ENCODE measurements at places on chromosomes 12 and 14.

GRCh38 chr12:120465756-120466155, 3.8 kb downstream of the SRSF9 start:
- H3K36me3 ChIP-seq, result peaks cover 8% of the 10 kb centered on the region
- H3K4me3 ChIP-seq, result no peak overlapping the region
- H3K27ac ChIP-seq, result no peak overlapping the region
- DNase-seq, result no peak
- H3K4me1 ChIP-seq, result peaks cover 13% of the 10 kb centered on the region
- no peaks in the 10 kb centered on the region for H3K27me3 ChIP-seq

DNA sequence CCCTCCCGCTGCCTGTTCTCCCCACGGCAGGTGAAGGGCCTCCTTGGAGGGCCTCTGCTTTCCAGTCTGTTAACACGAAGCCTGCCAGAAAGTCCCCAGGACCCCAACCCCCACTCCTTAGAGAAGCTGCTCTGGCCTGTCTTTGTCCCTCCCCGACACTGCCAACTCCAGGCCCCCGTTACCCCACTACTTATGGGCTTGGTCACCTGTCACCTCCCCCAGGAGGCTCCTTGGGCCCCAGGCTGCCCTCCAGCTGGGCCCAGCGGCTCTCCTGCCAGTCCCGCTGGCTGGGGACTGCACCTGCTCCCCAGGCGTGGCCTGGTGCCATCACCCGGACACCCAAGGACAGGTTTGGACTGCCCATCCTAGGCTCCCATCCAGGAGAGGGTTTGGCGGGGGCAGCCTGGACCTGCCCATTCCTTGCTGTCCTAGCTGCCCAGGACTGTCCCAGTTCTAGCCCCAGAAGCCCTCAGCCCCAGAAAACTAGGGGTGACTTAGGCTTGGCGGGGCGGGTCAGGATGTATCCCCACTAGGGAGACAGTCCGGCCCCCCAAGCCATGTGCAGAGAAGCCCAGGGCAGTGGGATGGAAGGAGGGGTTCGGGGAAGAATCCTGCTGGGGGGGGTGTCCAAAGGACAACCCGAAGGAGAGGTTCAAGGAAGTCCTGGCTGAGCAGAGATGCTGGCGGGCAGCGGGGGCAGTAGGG, 155.7 kb upstream of the C14orf180 start:
- no peaks in the 10 kb centered on the region for H3K36me3 ChIP-seq
- DNase-seq, result no peak
- H3K4me3 ChIP-seq, result no peak overlapping the region
- no peak overlapping the region for H3K27ac ChIP-seq

- H3K4me1 ChIP-seq, result no peaks in the 10 kb centered on the region
- no peaks in the 10 kb centered on the region for H3K27me3 ChIP-seq
- H3K36me3 ChIP-seq, result no peaks in the 10 kb centered on the region
- H3K27ac ChIP-seq, result no peak overlapping the region
- no peak overlapping the region for H3K4me3 ChIP-seq
Observed at GRCh38 chr12:103282124-103282523, 213.6 kb downstream of the C12orf42 start.

GRCh38 chr12:29545102-29545467, 47.6 kb upstream of the OVCH1 start:
- no peaks in the 10 kb centered on the region for H3K4me1 ChIP-seq
- no peaks in the 10 kb centered on the region for H3K36me3 ChIP-seq
- H3K27me3 ChIP-seq, result no peaks in the 10 kb centered on the region
- no peak overlapping the region for H3K27ac ChIP-seq
- H3K4me3 ChIP-seq, result no peak overlapping the region

GRCh38 chr12:27331291-27331926, 1.2 kb upstream of the BMAL2 start:
- no peak overlapping the region for H3K4me3 ChIP-seq
- H3K27me3 ChIP-seq, result no peaks in the 10 kb centered on the region
- no peak for DNase-seq
- H3K36me3 ChIP-seq, result no peaks in the 10 kb centered on the region
- no peak overlapping the region for H3K27ac ChIP-seq
- no peaks in the 10 kb centered on the region for H3K4me1 ChIP-seq

DNA sequence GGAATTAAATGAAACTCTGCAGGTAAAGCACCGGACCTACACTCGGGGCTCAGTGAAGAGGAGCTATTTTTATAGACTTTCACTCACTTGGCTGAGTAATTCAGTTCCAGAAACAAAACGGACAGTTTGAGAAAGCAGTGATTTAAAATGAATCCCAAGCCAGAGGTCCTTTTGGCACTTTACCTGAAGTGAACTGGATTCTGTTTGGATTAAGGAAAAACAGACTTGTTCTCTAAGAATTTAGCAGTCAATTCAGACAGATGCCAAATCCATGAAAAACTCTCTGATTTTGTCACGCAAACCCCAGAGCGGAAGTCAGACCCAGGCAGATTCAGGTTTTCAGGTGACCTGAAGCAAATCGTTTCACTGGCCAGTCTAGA, 4.9 kb upstream of the VASH1 start:
- H3K27ac ChIP-seq, result no peak overlapping the region
- no peaks in the 10 kb centered on the region for H3K36me3 ChIP-seq
- no peak for DNase-seq
- no peak overlapping the region for H3K4me3 ChIP-seq

DNA sequence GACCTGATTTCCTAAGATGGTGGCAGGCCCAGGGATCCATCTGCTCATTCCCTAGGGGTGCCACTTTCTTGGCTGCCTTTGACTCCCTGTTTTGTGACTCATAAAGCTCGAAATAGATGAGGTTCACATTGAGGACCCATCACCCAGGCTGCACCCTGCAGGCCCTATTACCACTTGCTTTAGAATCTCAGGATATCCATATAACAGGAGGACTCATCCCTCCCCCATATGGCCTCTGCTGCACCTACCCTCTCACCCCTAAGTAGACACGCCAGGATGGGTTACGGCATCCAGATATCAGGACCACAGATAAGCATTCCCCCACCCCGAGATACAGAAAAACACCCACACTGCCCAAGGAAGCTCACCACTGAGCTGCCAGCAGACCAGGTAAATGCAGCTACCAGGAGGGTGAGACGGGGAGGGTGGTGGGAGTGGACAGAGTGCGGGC, 155.7 kb downstream of the DPF3 start:
- H3K27me3 ChIP-seq, result no peaks in the 10 kb centered on the region
- no peak overlapping the region for H3K27ac ChIP-seq
- H3K4me1 ChIP-seq, result no peaks in the 10 kb centered on the region
- H3K36me3 ChIP-seq, result no peaks in the 10 kb centered on the region
- no peak for DNase-seq
- no peak overlapping the region for H3K4me3 ChIP-seq

DNA sequence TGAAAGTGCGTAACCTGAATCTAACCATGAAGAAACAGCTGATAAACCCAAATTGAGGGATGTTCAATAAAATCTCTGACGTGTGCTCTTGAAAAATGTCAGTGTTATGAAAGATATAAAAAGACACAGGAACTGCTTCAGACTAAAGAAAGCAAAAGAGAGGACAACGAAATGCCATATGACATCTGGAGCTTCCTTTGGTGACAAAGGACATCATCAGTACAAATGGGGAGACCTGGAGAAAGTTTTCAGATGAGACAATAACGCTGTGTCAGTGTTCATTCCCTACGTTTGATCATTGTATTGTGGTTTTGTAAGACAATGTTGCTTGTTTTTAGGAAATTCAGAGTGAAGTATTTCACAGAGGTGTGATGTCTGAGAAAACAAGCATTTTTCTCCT, 125.9 kb upstream of the MAP1LC3B2 start:
- peaks cover 9% of the 10 kb centered on the region for H3K4me1 ChIP-seq
- no peaks in the 10 kb centered on the region for H3K27me3 ChIP-seq
- H3K27ac ChIP-seq, result peak overlapping the region; percentile 87
- no peak for DNase-seq

DNA sequence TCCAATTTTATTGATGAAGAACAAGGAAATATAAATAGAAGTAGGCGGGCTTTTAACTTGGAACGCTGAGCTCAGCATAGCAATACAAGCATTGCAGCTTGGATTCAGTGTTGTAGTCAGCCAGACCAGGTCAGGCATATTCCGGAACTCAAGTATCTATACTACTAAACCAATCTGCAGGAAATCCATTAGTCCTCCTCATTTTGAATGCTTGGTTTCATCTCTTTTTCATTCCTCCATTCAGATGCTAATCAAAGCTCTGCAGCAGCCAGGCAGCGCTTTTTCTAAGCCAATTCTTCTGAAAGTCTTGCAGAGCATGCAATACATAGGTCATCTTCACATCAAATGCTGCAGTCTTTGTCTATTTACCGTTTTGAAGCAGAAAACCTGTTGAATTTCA, 49.0 kb downstream of the KIF21A start:
- no peaks in the 10 kb centered on the region for H3K4me1 ChIP-seq
- H3K27ac ChIP-seq, result no peak overlapping the region
- DNase-seq, result no peak
- no peak overlapping the region for H3K4me3 ChIP-seq

DNA sequence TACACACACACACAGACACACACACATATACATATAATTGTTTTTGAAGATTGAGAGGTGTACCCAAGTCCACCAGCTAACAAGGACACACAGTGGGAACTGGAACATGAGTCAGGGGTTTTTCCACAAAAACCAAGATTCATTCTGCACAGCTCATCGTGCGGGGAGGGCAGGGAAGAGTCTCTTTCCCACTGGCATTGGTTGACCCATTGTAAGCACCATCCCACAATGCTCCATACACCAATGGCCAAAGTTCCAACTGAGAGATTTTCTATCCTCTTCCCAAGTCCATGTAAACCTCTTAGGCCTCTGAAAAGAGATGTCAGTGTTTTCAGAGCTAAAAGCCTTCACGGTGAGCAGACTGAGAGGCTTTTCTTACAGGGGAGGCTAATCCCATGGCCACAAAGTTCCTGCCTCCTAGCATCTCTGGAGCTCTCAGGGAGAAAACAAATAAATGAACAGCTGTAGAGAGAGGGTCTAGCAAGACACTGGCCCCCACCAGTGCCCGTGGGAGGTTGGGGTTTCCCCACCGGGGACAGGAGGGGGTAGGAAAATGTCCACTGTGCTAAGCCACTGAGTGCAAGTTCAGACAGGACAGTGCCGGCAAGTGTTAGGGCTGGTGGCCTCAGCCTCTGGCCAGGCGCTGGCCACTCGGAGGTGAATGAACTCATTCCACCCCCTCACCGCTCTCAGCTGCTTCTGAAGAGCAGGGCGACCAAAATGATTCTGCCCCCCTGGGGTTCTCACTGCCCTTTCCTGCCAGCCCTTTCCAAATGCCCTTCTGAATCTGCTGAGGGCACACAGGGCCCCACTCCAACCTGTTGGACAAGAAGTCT, 21.5 kb upstream of the TC2N start:
- no peaks in the 10 kb centered on the region for H3K27me3 ChIP-seq
- no peak for DNase-seq
- H3K36me3 ChIP-seq, result no peaks in the 10 kb centered on the region
- peaks cover 6% of the 10 kb centered on the region for H3K4me1 ChIP-seq

GRCh38 chr12:122856999-122857671, 21.9 kb downstream of the HIP1R start:
- H3K36me3 ChIP-seq, result no peaks in the 10 kb centered on the region
- H3K4me1 ChIP-seq, result peaks cover 17% of the 10 kb centered on the region
- DNase-seq, result no peak

DNA sequence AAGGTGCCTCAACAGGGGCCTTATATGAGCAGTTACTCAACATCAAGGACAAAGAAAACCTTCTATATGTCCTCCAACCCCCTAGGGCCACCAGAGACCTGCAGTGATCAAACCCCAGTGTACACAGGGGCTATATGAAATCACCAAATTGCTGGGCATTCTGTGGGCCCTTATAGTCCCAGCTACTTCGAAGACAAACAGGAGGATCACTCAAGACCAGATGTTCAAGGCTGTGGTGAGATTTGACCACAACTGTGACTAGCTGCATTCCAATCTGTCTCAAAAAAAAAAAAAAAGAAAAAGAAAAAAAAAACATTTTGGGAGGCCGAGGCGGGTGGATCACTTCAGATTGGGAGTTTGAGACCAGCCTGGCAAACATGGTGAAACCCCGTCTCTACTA, 51.0 kb upstream of the PRB2 start:
- H3K27ac ChIP-seq, result no peak overlapping the region
- no peaks in the 10 kb centered on the region for H3K36me3 ChIP-seq
- H3K27me3 ChIP-seq, result no peaks in the 10 kb centered on the region
- DNase-seq, result no peak
- H3K4me3 ChIP-seq, result no peak overlapping the region
- no peaks in the 10 kb centered on the region for H3K4me1 ChIP-seq

- H3K27ac ChIP-seq, result no peak overlapping the region
- no peaks in the 10 kb centered on the region for H3K36me3 ChIP-seq
- no peak for DNase-seq
- no peaks in the 10 kb centered on the region for H3K27me3 ChIP-seq
- no peak overlapping the region for H3K4me3 ChIP-seq
- no peaks in the 10 kb centered on the region for H3K4me1 ChIP-seq
Observed at GRCh38 chr12:125280482-125281377, 215.5 kb downstream of the AACS start.

DNA sequence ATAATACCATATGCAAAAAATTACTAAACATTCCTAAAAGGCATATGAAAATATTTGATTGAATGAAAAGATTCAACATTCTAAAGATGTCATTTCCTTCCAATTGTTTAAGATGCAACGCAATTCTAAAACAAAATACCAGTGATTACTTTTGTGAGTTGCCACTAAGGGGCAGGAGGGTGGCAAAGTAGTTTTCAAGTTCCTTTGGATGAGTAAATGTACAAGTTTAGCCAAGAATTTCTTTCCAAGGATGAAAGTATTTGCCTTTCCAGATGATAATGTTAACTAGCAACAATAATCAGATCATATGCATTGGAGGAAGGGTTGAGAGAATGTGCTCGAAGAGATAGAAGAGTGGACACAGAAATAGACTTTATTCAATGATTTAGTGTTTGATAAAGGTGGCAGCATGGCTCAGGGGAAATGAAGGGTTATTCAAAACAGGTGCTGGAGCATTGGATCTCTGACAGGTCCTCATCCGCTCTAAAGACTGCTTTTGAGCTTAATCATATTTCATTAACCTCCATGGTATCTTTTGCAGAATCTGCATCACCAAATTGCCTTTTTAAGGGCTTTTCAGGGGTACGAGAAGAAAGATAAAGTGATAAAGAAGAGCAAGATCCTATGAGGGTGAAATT, 678.5 kb upstream of the TBX3 start:
- no peaks in the 10 kb centered on the region for H3K36me3 ChIP-seq
- no peak overlapping the region for H3K27ac ChIP-seq
- no peak for DNase-seq
- H3K27me3 ChIP-seq, result no peaks in the 10 kb centered on the region
- H3K4me1 ChIP-seq, result no peaks in the 10 kb centered on the region
- no peak overlapping the region for H3K4me3 ChIP-seq

DNA sequence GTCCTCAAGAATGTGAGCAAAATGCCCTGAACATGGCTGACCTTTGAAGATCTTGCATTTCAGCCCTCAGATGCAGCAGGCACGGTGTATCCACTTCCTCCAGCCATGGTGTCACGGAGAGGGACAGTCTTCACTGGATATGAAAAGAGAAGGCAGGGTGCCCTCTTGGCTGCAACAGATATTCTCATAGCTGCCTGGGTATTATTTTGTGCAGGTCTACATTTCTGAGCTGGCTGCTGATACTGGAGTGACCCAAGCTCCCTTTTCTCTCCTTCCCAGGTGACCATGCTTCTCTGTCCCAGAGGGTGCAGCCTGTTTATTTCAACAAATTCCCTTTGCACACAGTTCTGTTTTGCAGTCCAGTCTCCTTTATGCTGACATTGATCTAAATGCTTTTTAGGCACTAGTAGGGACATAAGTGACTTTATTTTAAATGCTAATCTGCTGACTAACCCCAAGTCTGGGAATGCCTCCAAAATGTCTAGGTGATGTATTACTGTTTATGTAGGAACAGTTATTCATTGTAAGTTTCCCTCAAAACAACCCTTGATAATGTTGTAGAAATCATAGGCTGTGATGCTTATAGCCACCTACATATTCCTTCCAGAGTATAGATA, 17.4 kb upstream of the PYGL start:
- H3K27ac ChIP-seq, result no peak overlapping the region
- no peaks in the 10 kb centered on the region for H3K4me1 ChIP-seq
- no peak for DNase-seq
- H3K27me3 ChIP-seq, result no peaks in the 10 kb centered on the region
- no peak overlapping the region for H3K4me3 ChIP-seq
